Spleen (tissue), 13 donors: ENCODE measurements at places on chromosomes 12 and 14. TPM values are rescaled to one million over a fixed set of nuclear protein-coding genes. Genes with fewer than 3 reads are reported as not detected.

DNA sequence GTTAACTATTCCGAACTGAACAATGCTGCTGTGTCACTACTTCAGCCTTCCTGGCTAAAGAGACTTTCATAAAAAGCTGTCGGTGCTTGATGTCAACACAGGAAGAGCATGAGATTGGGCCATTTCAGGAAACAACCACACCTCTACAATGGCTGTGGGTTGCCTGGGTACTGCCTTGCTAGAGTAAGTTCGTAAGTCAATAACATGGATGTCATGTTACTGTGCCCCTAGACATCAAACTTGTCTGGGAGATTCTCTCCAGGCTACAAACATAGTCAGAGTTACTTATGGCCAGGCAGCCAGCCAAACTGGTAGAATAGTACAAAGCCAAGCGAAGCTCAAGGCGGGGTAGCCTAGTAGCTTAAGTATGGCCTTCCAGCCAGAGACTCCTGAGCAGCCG, 23.1 kb downstream of the MAX start:
- H3K4me1 ChIP-seq = peaks cover 80% of the 10 kb centered on the region
- peaks cover 52% of the 10 kb centered on the region for H3K36me3 ChIP-seq
- H3K27ac ChIP-seq = peak overlapping the region; percentile 35
- H3K27me3 ChIP-seq = no peaks in the 10 kb centered on the region
- no peak for DNase-seq
- H3K4me3 ChIP-seq = peak overlapping the region; percentile 30

LGMN gene
- 270 TPM for total RNA-seq

CACNA2D4 gene
- 3.3 TPM for total RNA-seq

TTLL5 gene
- total RNA-seq = 39.7 TPM

CCDC198 gene
- not detected for total RNA-seq

DNA sequence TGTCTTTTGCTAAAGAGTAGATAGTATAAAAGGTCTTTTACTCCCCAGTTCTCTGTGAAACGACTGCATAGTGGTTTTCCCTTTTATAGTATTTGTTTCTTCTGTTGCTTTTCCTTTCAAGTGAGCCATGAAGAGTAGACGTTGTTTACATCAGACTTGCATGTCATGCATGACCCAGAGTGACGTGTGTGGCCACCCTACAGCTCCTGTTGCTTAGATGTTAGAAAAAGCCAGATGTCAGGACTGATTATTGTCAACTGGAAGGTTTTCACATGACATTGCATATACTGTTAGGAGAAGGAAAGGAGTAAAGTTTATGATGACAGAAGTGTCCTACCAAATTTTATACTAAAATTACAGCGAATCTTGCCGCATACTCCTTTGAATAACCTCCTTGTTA, 1.3 kb upstream of the RD3L start:
- no peak overlapping the region for H3K27ac ChIP-seq
- H3K4me3 ChIP-seq = no peak overlapping the region
- no peaks in the 10 kb centered on the region for H3K4me1 ChIP-seq
- H3K27me3 ChIP-seq = no peaks in the 10 kb centered on the region
- no peaks in the 10 kb centered on the region for H3K36me3 ChIP-seq
- no peak for DNase-seq

GRCh38 chr12:105850103-105850968, 288.4 kb downstream of the NUAK1 start:
- DNase-seq = no peak
- no peaks in the 10 kb centered on the region for H3K4me1 ChIP-seq
- no peak overlapping the region for H3K4me3 ChIP-seq
- H3K27me3 ChIP-seq = peaks cover 4% of the 10 kb centered on the region
- no peak overlapping the region for H3K27ac ChIP-seq

DNA sequence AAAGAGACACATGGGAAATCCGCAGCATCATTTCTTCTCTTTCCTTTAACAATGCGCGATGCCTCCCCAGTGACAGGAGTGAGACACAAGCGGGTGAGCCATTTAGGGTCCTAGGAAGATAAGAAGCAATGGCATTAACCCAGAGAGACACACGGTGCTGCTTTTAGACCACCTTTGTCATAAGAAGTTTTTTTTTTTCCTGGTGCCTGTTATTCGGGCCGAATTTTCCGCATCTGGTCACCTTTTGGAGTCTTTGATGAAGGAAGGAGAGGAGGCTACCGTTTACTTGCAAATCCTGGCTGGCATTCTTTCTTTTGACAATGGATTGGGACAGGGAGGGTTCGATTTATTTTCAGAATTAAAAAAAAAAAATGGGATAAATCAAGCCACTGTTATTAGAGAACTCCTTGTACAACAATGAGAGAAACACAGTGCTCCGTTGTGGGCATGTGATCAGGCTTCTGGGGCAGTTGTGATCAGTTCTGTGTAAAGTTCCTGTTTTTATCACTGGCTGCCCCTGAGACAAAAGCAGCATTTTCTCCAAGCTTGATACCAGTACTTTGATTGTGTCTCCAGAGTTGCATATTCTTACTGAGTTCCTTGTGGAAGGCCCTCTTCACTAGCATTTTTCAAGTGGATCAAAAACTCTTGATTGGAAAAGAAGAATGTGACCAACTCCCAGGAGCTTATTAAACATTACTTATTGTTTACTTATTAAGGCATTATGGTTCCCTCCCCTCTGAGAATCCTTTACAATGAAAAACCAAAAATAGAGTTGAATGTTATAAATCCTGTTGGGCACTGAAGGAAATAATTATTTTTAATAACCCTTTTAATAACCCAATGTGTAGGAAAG, 1.1 kb downstream of the DIP2B start:
- H3K4me3 ChIP-seq = peak overlapping the region; percentile 88
- no peaks in the 10 kb centered on the region for H3K27me3 ChIP-seq
- H3K27ac ChIP-seq = peak overlapping the region; percentile 98

GRCh38 chr12:11805043-11805442, 155.6 kb downstream of the ETV6 start:
- H3K4me3 ChIP-seq = no peak overlapping the region
- no peak for DNase-seq
- H3K36me3 ChIP-seq = no peaks in the 10 kb centered on the region
- peaks cover 30% of the 10 kb centered on the region for H3K4me1 ChIP-seq
- no peak overlapping the region for H3K27ac ChIP-seq

DNA sequence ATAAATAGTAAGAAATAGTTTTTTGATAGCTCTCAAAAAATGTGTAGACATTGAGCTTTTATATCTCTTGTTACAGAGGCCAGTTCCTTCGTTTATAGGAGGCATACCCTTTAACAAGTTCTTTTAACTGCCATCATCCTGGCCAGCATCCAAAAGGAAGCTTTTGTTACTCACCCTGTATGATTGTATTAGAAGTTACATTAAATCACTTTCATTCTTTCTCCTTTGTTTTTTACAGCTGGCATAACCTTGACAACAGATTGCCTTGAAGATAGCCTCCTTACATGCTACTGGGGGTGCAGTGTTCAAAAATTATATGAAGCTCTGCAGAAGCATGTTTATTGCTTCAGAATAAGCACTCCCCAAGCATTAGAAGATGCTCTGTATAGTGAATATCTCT, 20.1 kb downstream of the CGRRF1 start:
- DNase-seq = no peak
- no peaks in the 10 kb centered on the region for H3K27me3 ChIP-seq
- H3K4me1 ChIP-seq = peaks cover 4% of the 10 kb centered on the region
- peaks cover 62% of the 10 kb centered on the region for H3K36me3 ChIP-seq

DNA sequence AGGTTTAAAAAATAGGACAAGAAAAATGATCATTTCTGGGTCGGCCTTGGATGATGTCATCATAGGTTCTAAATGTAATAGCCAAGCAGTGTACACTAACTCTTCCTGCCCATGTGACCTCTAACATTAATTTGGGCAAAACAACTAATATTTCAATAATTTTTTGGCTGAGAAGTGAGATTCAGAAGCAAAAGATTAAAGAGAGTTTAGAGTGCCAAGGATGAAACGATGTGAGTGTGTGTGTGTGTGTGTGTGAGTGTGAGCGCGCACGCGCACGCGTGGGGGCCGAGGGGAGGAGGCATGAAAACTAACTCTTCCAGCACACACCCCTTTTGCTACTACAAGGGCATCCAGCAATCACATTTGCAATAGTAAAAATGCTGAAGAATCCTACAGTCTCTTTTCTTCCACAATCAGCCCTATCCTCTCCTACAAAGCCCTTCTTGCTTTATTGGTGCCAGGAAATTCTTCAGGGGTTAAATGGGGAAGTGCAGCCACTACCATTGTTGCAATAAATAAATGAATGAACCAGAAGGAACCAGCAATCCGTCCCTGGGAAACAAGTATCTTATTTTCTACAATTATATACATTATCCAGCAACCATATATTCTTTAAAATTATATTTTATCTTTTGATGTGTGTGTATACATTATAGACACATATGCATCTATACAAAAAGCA, 52.9 kb downstream of the PEBP1 start:
- no peak overlapping the region for H3K27ac ChIP-seq
- H3K36me3 ChIP-seq = no peaks in the 10 kb centered on the region
- peaks cover 22% of the 10 kb centered on the region for H3K4me1 ChIP-seq

GPR162 gene
- total RNA-seq = 4.0 TPM

DNA sequence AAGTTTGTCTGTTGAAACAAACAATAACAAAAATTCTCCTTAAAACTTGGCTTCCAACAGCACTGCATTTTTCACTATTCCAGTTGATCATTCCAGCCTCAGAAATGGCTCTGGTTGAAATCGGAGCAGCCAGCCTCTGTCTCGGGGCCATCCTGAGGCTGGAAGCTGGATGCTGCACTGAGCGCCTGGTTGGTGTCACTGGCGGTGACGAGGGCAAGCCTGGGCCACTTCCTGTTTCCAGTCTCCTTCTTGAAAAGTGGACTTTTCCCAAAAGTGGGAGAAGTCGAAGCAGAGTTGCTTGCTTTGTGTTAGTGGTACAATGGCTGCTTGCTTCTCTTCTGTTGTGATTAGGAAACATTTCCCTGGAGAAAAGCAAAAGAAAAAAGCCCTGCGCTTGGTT, 48.7 kb downstream of the CCDC92 start:
- H3K36me3 ChIP-seq = no peaks in the 10 kb centered on the region
- no peak overlapping the region for H3K4me3 ChIP-seq
- DNase-seq = peak; percentile 56

PROX2 gene
- 0.41 TPM for total RNA-seq

PNP gene
- 93.1 TPM for total RNA-seq

SYCP3 gene
- total RNA-seq = 0.26 TPM

DNA sequence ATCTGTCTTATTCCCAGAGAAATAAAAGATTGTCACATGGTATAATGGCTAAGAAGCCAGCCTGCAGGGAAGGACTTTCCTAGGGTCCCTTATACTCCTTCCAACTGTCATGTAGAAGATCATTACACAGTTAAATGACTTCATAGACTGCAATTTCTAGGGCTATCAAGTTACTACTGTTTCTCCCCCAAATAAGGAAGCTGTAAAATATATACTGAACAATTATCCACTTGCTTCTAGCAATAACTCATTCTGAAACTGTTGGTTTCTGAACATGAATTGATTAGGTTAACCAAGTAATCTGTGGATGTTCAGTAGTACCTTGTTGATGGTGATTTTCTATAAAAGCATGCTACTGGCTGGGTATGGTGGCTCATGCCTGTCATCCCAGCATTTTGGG, 44.6 kb downstream of the A2ML1 start:
- DNase-seq = no peak
- no peak overlapping the region for H3K4me3 ChIP-seq
- no peaks in the 10 kb centered on the region for H3K36me3 ChIP-seq
- H3K27ac ChIP-seq = no peak overlapping the region
- no peaks in the 10 kb centered on the region for H3K4me1 ChIP-seq

DNA sequence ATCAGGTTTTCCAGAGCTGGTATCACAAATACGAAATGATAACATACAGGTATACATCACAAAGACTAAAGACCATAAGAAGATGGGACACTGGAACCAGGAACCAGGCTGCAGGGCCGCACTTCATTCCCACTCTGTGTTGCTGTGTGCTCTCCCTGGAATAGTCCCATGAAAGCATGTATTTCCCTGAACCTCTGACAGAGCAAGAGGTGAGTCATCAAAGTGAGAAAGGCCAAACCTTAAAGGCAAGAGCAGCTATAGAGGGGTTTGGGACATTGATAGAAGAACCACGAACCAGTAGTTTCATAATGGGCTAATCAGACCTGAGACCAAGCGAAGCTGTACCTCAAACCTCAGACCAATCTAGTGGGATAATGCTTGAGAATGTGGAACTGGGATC, 283.0 kb upstream of the PRKD1 start:
- no peak overlapping the region for H3K4me3 ChIP-seq
- no peak overlapping the region for H3K27ac ChIP-seq
- no peaks in the 10 kb centered on the region for H3K27me3 ChIP-seq
- H3K4me1 ChIP-seq = no peaks in the 10 kb centered on the region

P2RX7 gene
- total RNA-seq = 8.9 TPM
